Stimulated activated CD4-positive, alpha-beta T cell treated with anti-CD3 and anti-CD28 coated beads, Interleukin-2, amount 100 ng/mL, for 24 hours (primary cell): ENCODE measurements at places on chromosomes 4 and X.

- no peak for DNase-seq
Observed at GRCh38 chrX:149650162-149650561, 18.6 kb upstream of the TMEM185A start.

DNA sequence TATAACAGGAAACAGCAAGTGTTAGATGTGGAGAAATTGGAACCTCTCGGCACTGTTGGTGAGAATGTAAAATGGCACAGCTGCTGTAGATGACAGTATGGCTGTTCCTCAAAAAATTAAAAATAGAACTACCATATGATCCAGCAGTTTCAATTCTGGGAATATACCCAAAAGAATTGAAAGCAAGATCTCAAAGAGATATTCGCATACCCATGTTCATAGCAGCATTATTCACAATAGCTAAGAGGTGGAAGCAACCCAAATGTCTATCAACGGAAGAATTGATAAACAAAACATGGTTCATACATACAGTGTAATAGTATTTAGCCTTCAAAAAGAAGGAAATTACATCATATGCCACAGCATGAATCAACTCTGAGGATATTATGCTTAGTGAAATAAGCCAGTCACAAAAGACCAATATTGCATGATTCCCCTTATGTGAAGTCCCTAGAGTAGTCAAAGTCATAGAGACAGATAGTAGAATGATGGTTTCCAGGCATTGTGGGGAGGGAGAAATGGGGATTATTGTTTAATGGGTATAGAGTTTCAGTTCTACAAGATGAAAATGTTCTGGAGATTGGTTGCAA, 467.7 kb downstream of the IDS start:
- DNase-seq = no peak

DNA sequence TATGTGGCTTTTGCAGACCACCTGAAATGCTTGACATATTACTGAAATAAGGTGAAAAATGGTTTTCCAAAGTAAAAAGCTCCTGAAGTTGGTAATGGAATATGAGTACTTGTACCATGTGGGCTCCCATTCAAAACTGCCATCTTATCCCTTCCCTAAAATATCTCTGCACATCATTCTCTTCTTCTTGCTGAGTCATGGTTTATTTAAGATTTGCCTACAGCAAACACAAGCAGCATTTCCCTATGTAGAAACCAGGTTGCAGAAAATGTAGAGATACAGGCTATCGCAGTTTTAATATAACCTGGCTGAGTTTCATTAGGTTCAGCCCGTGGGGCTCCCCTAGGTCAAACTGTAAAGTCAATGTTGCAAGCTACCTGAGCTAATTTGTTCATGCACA, 270.1 kb downstream of the NLGN4X start:
- no peak for DNase-seq

DNA sequence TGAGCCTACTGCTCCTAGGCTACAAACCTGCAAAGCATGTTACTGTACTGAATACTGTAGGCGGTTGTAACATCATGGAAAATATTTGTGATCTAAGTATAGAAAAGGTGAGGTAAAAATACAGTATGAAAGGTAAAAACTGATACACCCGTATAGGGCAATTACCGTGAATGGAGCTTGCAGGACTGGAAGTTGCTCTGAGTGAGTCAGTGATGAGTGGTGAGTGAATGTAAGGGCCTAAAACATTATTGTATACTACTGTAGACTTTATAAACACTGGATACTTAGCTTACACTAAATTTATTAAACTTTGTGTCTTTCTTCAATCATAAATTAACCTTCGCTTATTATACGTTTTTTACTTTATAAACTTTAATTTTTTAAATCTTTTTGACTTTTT, 3.7 kb downstream of the KIF4A start:
- DNase-seq = no peak

- no peak for DNase-seq
Observed at GRCh38 chrX:153966283-153966688, 5.3 kb downstream of the HCFC1 start.
